ENCODE measurements at places on chromosomes 7 and 10.

DNA sequence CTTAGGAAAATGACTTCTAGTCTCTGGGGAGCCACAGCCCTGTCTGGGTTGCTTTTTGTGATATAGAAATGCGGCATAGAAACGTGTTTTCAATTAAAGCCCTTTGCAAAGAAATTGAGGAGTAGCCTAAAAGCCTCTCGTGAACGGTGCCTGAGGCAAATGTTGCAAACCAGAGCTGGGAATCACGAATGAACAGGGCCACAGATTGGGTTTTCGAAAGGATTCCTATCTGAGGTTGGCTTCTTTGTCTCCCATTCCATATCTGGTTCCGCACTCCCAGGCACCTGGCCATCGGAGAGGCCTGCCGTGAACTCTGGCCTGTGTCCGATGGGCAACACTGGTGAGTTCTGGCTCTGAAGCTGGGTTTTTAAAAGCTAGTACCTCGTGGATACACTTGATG, 221.6 kb downstream of the TCF7L2 start:
- DNase-seq, result no peak

- no peak for DNase-seq
Observed at GRCh38 chr7:125391921-125392320, 462.3 kb upstream of the POT1 start.

DNA sequence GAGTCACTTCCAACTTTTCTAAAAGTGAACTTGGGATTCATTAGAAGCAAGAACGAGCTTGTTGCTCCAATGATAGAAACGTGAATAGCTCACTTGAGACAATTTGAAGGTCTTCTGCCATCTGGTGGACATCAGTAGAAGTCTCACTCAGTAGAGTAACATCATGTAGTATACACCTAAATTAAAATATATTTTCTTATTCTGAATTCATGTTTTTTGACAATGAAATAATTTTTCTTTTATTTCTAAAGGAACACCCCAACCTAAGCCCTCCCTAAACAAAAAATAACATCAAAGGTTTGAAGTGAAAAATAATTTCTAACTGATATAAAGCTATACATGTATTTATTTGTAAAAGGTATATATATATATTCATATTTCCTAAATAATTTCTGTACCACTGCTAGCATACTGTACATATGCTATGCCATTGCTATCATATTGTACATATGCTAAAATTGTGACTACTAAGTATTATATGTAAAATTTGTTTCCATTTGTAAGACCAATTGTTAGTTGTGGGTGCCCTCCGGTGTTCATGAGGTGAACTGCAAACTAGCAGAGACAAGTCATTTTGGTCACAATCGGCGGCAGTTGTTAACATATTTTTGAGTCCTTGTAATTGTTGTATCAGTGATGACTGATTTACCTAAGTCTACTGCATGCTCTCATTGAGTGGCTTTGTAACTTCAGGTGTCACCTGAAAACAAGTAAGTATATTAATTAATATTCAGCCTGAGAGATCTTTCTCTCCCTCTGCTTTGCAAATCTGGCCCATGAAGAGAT, 121.9 kb downstream of the PTPRZ1 start:
- peak; percentile 33 for DNase-seq

- no peak for DNase-seq
Observed at GRCh38 chr10:61063034-61063433, 119.0 kb upstream of the RHOBTB1 start.

- DNase-seq, result no peak
Observed at GRCh38 chr7:30200591-30200990, 65.8 kb downstream of the MTURN start.

DNA sequence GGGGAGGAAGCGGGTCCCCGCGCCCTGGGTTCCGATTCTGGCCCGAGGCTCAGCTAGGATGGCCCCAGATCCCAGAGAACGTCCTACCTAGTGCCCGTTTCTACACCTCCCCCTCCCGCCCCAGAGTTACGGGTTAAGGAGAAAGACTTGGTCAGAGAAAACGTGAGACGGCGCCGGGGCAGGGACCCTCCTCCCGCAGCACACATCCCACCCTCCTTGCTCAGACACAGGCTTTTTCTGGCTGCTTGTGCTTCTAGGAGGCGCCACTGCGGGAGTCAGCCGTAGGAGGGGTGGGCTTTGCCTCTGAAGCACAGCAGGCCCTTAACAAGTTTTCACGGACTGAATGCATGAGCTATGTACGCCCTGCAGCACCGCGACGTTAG, 104.9 kb upstream of the LEP start:
- DNase-seq, result no peak

- no peak for DNase-seq
Observed at GRCh38 chr10:33154590-33154989, 179.9 kb downstream of the NRP1 start.

DNA sequence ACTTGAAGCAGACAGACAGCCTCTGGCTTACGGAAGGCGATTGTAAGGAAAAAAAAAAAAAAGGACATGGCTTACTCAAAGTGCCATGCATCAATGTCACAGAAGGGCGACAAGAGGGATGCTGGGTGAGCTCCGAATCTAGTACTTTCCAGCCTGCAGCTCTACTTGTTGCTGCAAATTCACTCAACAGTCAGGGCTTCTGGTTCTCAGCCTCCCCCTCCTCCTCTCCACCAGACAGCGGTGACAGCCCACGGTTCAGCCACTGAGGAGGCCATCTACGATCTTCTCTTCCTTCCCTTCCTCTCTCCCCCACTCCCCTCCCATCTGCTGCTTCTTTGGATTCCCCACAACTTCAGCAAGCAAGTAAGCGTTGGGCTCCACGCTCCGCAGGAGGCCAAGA, 63.5 kb downstream of the PRKAG2 start:
- no peak for DNase-seq

DNA sequence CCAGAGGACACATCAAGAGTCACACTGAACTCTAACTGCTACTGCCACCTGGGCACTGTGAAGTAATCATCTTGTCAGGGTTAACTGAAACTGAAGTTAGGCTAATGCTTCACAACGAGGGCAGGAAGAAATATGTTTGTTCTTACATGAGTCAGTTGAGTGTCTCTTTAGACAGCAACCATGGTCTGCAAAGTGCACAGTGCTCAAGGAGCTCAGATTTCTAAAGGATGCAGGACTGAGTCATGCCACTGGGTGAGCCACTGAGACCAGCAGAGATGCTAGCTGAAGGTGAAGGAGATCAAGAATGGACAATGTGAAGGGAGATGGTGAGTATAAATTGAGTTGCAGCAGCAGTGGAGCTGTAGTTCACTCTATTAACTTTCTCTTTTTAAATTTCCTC, 76.0 kb upstream of the CTTNBP2 start:
- no peak for DNase-seq

DNA sequence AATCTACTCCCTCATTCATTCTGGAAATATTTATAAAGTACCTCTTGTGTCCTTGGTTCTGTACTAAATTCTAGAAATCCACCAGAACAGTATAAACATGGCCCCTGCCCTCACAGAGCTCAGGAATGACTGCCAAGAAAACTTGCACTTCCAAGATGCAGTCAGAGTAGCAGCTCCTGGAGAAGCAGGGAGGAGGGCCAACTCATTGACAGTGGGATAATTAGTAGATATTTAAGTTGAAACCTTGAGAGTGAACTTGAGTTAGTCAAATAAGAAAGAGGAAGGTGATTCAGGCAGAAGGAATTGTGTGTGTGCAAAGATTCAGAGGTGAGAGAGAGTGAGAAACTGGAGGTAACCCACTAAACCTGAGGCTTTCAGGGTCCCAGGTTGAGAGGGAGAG, 182.2 kb upstream of the INHBA start:
- DNase-seq, result no peak

GRCh38 chr10:29328983-29329382, 40.1 kb downstream of the LYZL1 start:
- no peak for DNase-seq

GRCh38 chr7:98217623-98218582, 6.7 kb downstream of the BHLHA15 start:
- DNase-seq, result no peak

DNA sequence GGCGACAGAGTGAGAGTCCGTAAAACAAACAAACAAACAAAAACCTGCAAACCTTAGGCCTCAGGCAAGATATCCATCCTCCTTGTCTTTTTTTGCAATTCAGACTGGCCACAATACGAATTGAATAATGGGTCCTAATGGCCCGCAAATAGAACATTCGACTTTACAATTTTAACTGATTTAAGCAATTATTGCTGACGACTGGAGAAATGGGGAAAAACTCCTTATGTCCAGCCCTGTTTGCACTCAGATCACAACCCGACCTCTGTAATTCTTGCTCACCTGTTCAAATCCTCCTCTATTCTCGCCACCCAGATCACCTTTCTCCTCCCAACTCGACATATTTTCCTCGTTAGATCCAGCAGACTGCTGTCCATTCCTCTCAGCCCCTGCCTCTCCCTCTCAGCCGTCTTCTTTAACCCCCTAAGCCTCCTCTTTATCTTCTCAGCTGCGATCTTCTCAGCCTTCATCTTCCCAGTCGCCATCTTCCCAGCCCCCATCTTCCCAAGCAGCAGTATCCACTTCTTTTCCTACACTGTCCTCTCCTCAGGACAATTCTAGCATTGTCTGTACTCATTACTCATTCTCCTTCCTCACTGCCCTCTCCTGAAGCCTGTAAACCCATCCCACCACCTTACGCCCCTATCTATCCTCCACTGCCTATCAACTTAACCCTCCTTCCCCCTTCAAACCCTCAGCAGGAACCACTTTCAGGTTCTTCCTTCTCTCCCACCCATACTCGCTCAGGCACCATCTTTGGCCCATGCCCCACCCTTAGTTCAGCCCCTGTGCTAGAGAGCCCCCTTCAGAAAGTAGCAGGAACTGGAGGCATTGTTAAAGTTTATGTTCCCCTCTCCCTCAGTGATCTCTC, 61.8 kb downstream of the LRRC17 start:
- DNase-seq, result no peak

GRCh38 chr10:44030132-44030531, 354.8 kb downstream of the CXCL12 start:
- DNase-seq, result no peak

Data from HS-27A (cell line).